Motor neuron (in vitro differentiated cells): ENCODE measurements at places on chromosomes 12 and 14. TPM values are rescaled to one million over a fixed set of nuclear protein-coding genes. Genes with fewer than 3 reads are reported as not detected.

- peak; percentile 57 for ATAC-seq
Measured at GRCh38 chr12:27733052-27733656, 22.5 kb downstream of the MRPS35 start.

GRCh38 chr12:24945845-24946244 is 3.1 kb downstream of the BCAT1 start:
- ATAC-seq, result no peak

Gene LRP1
- total RNA-seq, result 54.2 and 56.0 TPM in 2 replicates

Gene NR1H4
- 5.4 and 6.1 TPM in 2 replicates for total RNA-seq

Gene SMCO3
- total RNA-seq, result 0.41 and 0.54 TPM in 2 replicates

Gene TPH2
- 0.31 TPM in 1 of 2 replicates, not detected in the other for total RNA-seq

Gene SLC10A1
- 0.75 and 0.87 TPM in 2 replicates for total RNA-seq

DNA sequence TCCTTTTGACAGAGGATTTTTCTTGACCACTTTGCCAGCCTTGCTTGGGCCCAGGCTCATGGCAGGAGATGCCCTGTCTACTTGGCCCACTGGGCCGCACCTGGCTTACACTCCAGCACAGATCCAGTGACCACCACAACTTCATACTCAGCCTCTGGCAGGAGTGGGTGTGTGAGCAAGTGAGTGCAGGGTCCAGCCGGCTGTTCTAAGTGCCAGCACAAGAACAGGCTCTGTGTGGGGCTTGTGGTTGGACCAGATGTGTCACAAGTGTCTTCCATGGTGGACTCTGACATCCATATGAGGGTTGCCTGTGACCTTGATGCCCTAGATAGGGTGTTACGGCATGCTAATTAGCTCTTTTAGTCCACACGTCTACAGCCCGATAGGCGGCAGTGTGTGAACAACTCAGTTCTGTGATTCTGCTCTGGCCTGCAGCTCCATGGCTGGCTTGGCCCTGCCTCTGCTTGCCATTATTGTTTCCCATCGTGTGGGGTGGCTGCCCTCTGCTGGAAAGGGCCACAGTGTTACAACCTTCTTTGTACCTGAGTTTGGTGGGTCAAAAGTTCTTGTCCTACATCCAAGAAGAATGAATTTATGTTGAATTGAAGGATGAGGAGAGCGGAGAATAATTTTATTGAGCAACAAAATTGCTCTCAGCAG is 1089.1 kb downstream of the SLC6A15 start:
- peak; percentile 76 for ATAC-seq

DNA sequence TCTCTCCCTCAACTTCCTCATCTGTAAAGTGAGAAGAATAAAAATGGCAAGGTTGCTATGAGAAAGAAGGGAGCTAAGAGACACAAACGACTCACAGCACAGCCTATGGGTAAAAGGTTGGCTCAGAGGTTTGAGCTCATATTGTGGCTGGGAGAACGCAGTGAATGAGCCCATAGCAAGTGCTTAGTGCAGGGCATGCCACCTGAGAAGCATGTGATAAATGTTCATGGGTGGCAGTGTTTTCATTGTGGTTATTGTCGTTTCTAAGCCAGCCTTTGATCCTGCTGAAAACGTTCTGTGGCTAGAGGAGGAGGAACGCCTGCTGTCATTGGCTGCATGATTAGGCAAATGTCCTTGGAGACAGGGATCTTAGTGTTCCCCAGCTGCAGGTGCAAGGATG is 150.4 kb downstream of the KSR2 start:
- no peak for ATAC-seq

Gene GPR84
- total RNA-seq, result 0.20 and 0.22 TPM in 2 replicates

DNA sequence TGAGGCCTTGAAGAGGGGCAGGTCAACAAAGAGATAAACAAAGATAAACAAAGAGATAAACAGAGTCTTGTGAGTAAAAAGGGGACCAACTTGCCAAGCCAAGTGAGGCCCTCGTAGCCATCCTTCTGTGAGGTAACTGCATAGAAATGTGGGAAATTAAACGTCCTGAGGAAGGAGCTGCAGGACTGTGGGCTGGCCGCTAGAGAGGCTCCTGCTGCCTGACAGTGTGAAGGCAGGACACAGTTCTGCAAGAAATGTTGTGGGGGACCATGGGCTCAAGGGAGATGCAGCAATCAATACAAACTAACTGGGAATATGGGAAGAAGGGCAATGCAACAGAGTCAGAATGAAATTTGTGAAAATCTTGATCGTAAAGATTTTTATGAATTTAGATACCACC is 91.9 kb downstream of the SLC8A3 start:
- ATAC-seq, result peak; percentile 52

DNA sequence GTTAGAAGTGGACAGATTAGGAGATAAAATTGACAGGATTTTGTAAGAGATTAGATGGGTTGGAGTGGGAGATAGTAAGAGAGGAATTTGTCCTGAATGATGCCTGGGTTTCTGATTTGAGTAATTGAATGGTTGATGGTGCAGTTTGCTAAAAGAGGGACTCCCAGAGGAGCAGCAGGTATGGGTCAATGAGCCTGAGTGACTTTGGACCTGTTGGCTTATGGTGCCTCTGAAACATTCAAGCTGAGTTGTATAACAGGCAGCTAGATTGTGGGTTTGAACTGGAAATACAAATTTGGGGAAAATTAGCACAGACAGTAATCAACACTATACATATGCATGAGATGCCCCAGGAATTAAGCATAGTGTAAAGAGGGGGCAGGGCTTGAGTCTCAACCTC is 16.7 kb upstream of the SYNDIG1L start:
- no peak for ATAC-seq

Gene HNF1A
- 0.27 and 0.50 TPM in 2 replicates for total RNA-seq

Gene CLEC4D
- not detected in 2 replicates for total RNA-seq

Gene SPTSSA
- total RNA-seq, result 18.5 and 25.3 TPM in 2 replicates

Gene GALNT6
- total RNA-seq, result 36.2 and 50.3 TPM in 2 replicates

GRCh38 chr12:87280893-87281292 is 748.3 kb downstream of the C12orf50 start:
- no peak for ATAC-seq

GRCh38 chr12:65994318-65994717 is 136.2 kb downstream of the LLPH start:
- ATAC-seq, result no peak

GRCh38 chr14:89332031-89332430 is 85.0 kb downstream of the FOXN3 start:
- no peak for ATAC-seq

Gene ERBB3
- 0.63 and 2.1 TPM in 2 replicates for total RNA-seq

DNA sequence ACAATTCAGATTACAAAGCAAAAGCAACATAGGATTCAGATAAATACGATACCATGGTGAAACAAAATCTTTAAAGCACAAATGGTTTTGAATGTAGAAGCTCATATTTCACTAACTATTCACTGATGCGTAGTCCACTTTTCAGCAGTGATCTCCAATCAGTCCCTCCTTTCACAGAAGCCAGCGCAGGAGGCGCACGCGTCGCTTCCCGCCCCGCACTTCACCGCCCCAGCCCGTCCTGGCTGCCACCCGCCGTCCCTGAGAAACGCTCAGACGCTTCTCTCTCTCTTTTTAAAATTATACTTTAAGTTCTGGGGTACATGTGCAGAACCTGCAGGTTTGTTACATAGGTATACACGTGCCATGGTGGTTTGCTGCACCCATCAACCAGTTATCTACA is 19.8 kb upstream of the CHFR start:
- no peak for ATAC-seq

Gene TAS2R10
- total RNA-seq, result 1.4 and 3.9 TPM in 2 replicates

Gene CDH24
- total RNA-seq, result 6.1 and 9.4 TPM in 2 replicates

Gene SERPINA10
- total RNA-seq, result 0.82 and 1.3 TPM in 2 replicates

- ATAC-seq, result no peak
Measured at GRCh38 chr14:35189422-35189821, 67.1 kb downstream of the PRORP start.

Gene APOLD1
- total RNA-seq, result 19.3 and 24.7 TPM in 2 replicates

Gene PTHLH
- total RNA-seq, result 0.60 and 1.1 TPM in 2 replicates

Gene OTX2
- 0.71 TPM in 1 of 2 replicates, not detected in the other for total RNA-seq

- ATAC-seq, result no peak
Measured at GRCh38 chr12:103965255-103965589, 450 bp upstream of the TDG start.

DNA sequence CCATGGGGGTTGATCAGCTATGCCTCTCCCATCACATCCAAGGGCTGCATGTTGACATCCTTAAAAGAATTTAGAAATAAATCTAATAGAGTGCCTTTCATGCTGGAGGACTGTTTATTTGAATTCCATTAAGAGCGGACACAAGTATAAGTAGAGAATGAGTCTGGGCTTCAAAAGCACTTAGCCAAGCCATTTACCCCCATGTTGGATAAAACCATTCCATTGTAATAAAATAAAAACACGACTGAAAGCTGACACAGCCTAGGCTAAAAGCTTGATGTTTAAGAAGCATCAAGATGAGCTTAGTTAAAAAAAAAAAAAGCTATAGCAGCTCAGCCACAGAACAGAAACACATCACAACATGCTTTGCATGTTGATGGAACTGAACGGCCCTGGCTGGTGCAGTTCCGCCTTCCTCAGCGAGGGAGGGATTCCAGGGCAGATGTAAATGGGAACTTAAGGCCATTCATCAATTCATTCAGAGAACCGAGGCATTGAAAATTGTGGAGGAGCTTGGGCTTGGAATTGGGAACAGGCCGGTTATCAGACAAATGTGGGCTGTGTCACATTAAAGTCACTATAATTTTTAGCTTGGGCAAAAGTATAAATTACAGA is 41.2 kb downstream of the TMEM132D start:
- peak; percentile 55 for ATAC-seq

Gene AHNAK2
- total RNA-seq, result 2.0 and 2.9 TPM in 2 replicates

DNA sequence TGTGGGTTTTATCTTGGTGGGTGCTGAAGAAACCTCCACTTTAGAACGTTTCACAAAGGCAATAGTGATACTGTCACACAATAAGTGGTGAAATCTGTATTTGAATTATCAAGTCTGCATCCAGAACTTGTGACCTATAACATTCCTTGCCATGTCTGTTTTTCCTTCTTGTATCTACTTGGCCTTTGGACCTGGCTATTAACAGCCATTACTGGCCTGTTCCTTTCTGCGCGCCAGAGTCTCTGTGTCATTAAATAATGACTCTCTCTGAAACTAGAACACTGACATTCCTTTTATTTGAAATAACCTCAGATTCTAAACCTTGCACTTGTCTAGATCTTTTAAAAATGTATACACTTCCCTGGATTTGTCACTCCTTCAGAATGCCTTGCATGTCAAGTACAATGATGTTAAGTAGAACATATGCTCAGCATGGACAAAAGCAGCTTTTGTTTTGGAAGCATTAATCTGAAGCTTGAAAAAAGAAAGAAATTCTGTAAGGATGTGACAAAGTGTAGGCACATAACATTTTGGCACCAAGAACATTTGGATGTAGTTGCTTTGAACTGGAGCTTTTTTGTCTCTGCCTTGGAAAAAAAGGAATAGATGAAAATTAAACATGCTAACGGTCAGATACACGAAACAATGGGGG is 95.5 kb upstream of the RPL10L start:
- ATAC-seq, result no peak

- no peak for ATAC-seq
Measured at GRCh38 chr14:63282997-63283883, 35.5 kb downstream of the GPHB5 start.

Gene ETV6
- 4.0 and 4.2 TPM in 2 replicates for total RNA-seq

Gene PLEKHG7
- total RNA-seq, result 0.05 and 0.25 TPM in 2 replicates

- ATAC-seq, result no peak
Measured at GRCh38 chr14:99733211-99733539, 49.1 kb downstream of the CYP46A1 start.
